Right lobe of liver (tissue), 6 donors: ENCODE measurements at places on chromosomes 6 and 20. TPM values are rescaled to one million over a fixed set of nuclear protein-coding genes. Genes with fewer than 3 reads are reported as not detected.

GRCh38 chr6:3318226-3318625 is 59.5 kb downstream of the PSMG4 start:
- no peak overlapping the region for H3K27ac ChIP-seq
- H3K4me3 ChIP-seq = no peak overlapping the region
- no peaks in the 10 kb centered on the region for H3K27me3 ChIP-seq

GRCh38 chr6:83221276-83221675 is 28.1 kb downstream of the RWDD2A start:
- DNase-seq = no peak
- no peaks in the 10 kb centered on the region for H3K36me3 ChIP-seq
- no peak overlapping the region for H3K27ac ChIP-seq
- H3K27me3 ChIP-seq = no peaks in the 10 kb centered on the region
- H3K4me3 ChIP-seq = no peak overlapping the region

DNA sequence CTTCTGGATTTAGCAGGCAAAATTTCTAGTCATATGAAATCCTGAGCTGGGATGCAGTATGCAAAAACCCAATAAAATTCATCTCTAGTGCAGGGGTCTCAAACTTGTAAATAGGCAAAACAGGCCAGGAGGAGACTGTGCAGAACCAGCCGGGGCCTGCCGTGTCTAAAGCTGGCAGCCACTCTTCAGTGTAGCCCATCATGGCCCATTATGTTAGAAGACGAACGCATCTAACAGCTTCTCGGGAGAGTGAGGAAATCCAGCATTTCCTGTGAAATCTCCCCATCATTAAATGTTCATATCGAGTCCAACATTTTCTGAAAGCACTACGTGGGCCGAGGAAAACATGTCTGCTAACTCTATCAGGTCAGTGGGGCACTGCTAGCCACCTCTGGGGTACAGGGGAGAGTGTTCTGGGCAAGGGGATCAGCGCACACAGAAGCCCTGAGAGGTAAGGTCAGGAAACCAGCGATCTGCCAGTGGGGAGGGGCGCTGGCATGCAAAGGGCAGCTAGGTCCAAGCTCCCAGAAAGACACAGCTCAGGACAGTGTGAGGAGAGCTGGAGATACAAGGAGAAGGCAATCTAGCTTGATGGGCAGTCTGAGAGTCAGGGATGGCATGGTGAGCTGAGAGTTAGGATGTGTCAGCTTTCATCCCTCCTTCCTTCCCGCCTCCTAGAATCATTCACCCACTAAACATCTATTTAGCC is 144.2 kb downstream of the PREX1 start:
- no peaks in the 10 kb centered on the region for H3K27me3 ChIP-seq
- H3K36me3 ChIP-seq = no peaks in the 10 kb centered on the region
- no peak overlapping the region for H3K27ac ChIP-seq
- H3K4me3 ChIP-seq = no peak overlapping the region
- DNase-seq = no peak
- no peaks in the 10 kb centered on the region for H3K4me1 ChIP-seq

GRCh38 chr6:150324044-150324443 is 44.8 kb upstream of the IYD start:
- no peak for DNase-seq
- no peaks in the 10 kb centered on the region for H3K27me3 ChIP-seq
- no peak overlapping the region for H3K27ac ChIP-seq
- no peak overlapping the region for H3K4me3 ChIP-seq

DNA sequence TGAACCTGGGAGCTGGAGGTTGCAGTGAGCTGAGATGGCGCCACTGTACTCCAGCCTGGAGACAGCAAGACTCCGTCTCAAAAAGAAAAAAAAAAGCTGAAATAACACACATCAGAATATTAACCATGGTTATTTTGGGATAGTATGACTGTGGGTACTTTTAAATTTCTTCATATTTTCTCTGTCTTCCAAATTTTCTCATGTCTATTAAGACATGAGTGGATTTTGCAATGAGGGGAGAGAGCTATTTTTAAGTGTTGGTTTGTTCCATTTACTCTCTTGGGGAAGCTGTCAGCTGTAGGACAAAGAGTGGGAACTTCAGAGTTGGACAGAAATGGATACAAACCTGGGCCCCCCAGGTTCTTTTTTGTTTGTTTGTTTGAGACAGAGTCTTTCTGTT is 10.3 kb downstream of the ADISSP start:
- DNase-seq = no peak
- no peaks in the 10 kb centered on the region for H3K4me1 ChIP-seq
- no peak overlapping the region for H3K4me3 ChIP-seq
- no peaks in the 10 kb centered on the region for H3K36me3 ChIP-seq
- H3K27me3 ChIP-seq = no peaks in the 10 kb centered on the region
- H3K27ac ChIP-seq = no peak overlapping the region

- H3K36me3 ChIP-seq = no peaks in the 10 kb centered on the region
- DNase-seq = no peak
- no peaks in the 10 kb centered on the region for H3K27me3 ChIP-seq
These were observed 1.1 kb upstream of the MYLK4 start for GRCh38 chr6:2751871-2752270.

The ANKRD66 gene
- not detected for total RNA-seq

GRCh38 chr6:9039258-9039657 is 603.9 kb upstream of the SLC35B3 start:
- H3K4me1 ChIP-seq = no peaks in the 10 kb centered on the region
- H3K27ac ChIP-seq = no peak overlapping the region
- no peak for DNase-seq
- H3K4me3 ChIP-seq = no peak overlapping the region
- no peaks in the 10 kb centered on the region for H3K27me3 ChIP-seq

- H3K27me3 ChIP-seq = no peaks in the 10 kb centered on the region
- DNase-seq = no peak
- H3K36me3 ChIP-seq = no peaks in the 10 kb centered on the region
These were observed 209.4 kb upstream of the JAG1 start for GRCh38 chr20:10883166-10883565.

- DNase-seq = no peak
- peaks cover 20% of the 10 kb centered on the region for H3K4me1 ChIP-seq
- no peaks in the 10 kb centered on the region for H3K36me3 ChIP-seq
- H3K27me3 ChIP-seq = no peaks in the 10 kb centered on the region
- peak overlapping the region; percentile 91 for H3K4me3 ChIP-seq
These were observed 1.5 kb downstream of the MAP7 start for GRCh38 chr6:136548582-136549299.

The STX11 gene
- 0.86 TPM for total RNA-seq

DNA sequence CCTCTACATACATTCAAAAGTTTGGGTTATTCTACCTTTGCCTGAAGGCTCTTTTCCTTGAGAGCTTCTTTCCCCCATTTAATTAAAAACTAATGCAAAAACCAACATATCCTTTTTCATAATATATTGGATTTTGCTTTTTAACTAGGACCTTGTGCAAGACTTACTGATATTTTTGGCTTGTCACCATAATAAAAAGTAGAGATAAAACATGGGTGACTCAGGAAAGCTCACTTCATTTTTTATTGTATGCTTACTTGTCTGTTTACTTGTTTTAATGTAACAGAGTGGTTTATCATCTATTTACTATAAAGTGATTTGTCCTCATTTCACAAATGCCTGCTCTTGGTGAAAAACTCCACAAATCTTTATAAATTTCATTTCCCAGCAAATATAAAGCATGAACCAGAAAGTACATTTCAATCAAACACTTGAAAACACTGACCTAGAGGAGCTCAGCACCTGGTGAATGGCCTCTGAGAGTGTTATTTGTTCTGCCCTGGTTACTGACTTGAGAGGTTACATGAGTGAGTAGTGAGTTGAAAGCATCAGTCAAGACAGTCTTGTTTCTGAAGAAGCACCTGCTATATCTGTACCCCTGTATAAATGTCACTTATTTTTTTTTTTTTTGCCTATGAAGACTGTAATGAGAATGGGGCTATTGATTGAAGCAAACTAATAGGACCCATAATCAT is 20.8 kb downstream of the ADGRG6 start:
- H3K27ac ChIP-seq = no peak overlapping the region
- no peaks in the 10 kb centered on the region for H3K36me3 ChIP-seq
- H3K4me1 ChIP-seq = peaks cover 17% of the 10 kb centered on the region
- H3K27me3 ChIP-seq = no peaks in the 10 kb centered on the region
- no peak for DNase-seq
- no peak overlapping the region for H3K4me3 ChIP-seq

- no peaks in the 10 kb centered on the region for H3K27me3 ChIP-seq
- no peak overlapping the region for H3K27ac ChIP-seq
- no peaks in the 10 kb centered on the region for H3K4me1 ChIP-seq
- no peak overlapping the region for H3K4me3 ChIP-seq
These were observed 106.9 kb upstream of the MYL9 start for GRCh38 chr20:36434383-36434782.

GRCh38 chr6:168216751-168217191 is 102.8 kb downstream of the DACT2 start:
- H3K27ac ChIP-seq = no peak overlapping the region
- H3K4me3 ChIP-seq = no peak overlapping the region
- no peaks in the 10 kb centered on the region for H3K27me3 ChIP-seq
- DNase-seq = no peak

GRCh38 chr20:64091770-64092169 is 7.6 kb upstream of the LKAAEAR1 start:
- H3K27me3 ChIP-seq = no peaks in the 10 kb centered on the region
- H3K4me3 ChIP-seq = no peak overlapping the region
- DNase-seq = no peak
- no peak overlapping the region for H3K27ac ChIP-seq
- H3K4me1 ChIP-seq = no peaks in the 10 kb centered on the region

DNA sequence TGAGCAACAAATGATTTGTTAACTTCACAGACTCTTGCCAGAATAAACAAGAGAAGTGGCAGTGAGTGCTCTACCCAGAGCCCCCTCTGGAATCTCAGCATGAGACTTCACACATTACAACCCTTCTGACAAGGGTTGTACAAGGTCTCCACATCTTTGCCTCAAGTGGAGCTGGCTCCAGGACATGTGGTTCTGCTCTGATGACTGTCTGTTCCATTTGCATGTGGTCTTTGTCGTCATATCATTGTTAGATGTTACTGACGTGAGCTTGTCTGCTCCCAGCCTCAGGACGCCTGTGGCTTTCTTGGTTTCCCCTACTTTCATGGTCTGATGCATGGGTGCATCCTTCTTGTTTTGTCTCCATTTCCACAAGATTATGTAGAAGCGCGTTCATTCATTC is 115.0 kb downstream of the SLC24A3 start:
- H3K4me1 ChIP-seq = no peaks in the 10 kb centered on the region
- H3K27me3 ChIP-seq = no peaks in the 10 kb centered on the region
- H3K4me3 ChIP-seq = no peak overlapping the region
- H3K27ac ChIP-seq = no peak overlapping the region

GRCh38 chr20:13295637-13296036 is 74.6 kb downstream of the ISM1 start:
- no peaks in the 10 kb centered on the region for H3K4me1 ChIP-seq
- H3K27ac ChIP-seq = no peak overlapping the region
- no peak overlapping the region for H3K4me3 ChIP-seq
- H3K36me3 ChIP-seq = no peaks in the 10 kb centered on the region
- H3K27me3 ChIP-seq = no peaks in the 10 kb centered on the region

DNA sequence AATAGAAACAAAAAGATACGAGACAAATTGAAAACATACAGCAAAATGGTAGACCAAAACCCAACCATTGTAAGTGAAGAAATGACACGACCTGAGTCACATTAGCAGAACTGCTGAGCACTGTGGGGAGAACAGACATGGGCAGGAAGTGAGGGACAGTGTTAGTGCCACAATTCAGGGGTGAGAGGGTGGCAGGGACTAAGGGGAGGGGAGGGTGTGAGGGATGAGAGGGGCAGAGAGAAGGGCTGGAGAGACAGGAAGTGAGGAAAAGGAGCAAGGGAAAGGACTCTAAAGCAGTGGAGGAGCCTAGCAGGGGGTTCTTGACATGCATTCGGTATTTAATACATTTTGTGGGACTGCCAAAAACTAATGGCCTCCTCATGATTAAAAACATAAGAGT is 45.0 kb upstream of the TRIM26 start:
- H3K27ac ChIP-seq = no peak overlapping the region
- no peaks in the 10 kb centered on the region for H3K27me3 ChIP-seq
- no peak for DNase-seq
- H3K36me3 ChIP-seq = no peaks in the 10 kb centered on the region

GRCh38 chr6:45677381-45678284 is 299.9 kb upstream of the SUPT3H start:
- no peaks in the 10 kb centered on the region for H3K4me1 ChIP-seq
- H3K4me3 ChIP-seq = no peak overlapping the region
- H3K27me3 ChIP-seq = no peaks in the 10 kb centered on the region

The PACSIN1 gene
- total RNA-seq = 0.22 TPM

GRCh38 chr20:17456279-17456678 is 74.9 kb downstream of the BFSP1 start:
- H3K4me3 ChIP-seq = no peak overlapping the region
- no peak overlapping the region for H3K27ac ChIP-seq
- no peaks in the 10 kb centered on the region for H3K27me3 ChIP-seq
- no peaks in the 10 kb centered on the region for H3K4me1 ChIP-seq
- no peaks in the 10 kb centered on the region for H3K36me3 ChIP-seq

GRCh38 chr6:6907286-6907685 is 200.5 kb upstream of the RREB1 start:
- DNase-seq = no peak
- H3K36me3 ChIP-seq = no peaks in the 10 kb centered on the region
- H3K4me1 ChIP-seq = no peaks in the 10 kb centered on the region
- no peak overlapping the region for H3K27ac ChIP-seq

- H3K36me3 ChIP-seq = no peaks in the 10 kb centered on the region
- H3K4me1 ChIP-seq = no peaks in the 10 kb centered on the region
- H3K4me3 ChIP-seq = no peak overlapping the region
- peak; percentile 59 for DNase-seq
These were observed 141.5 kb downstream of the GMDS start for GRCh38 chr6:2103765-2104523.

The TFAP2D gene
- total RNA-seq = not detected

- no peak overlapping the region for H3K27ac ChIP-seq
- no peaks in the 10 kb centered on the region for H3K27me3 ChIP-seq
- no peak overlapping the region for H3K4me3 ChIP-seq
These were observed 43.3 kb downstream of the NUDT3 start for GRCh38 chr6:34349211-34349610.

GRCh38 chr6:34393966-34394305 is 1.5 kb upstream of the NUDT3 start:
- no peaks in the 10 kb centered on the region for H3K36me3 ChIP-seq
- DNase-seq = no peak
- H3K4me3 ChIP-seq = no peak overlapping the region
- no peaks in the 10 kb centered on the region for H3K27me3 ChIP-seq

- H3K27ac ChIP-seq = no peak overlapping the region
- no peaks in the 10 kb centered on the region for H3K36me3 ChIP-seq
- no peaks in the 10 kb centered on the region for H3K4me1 ChIP-seq
- no peak for DNase-seq
- no peak overlapping the region for H3K4me3 ChIP-seq
- H3K27me3 ChIP-seq = peaks cover 60% of the 10 kb centered on the region
These were observed 21.6 kb downstream of the TFAP2B start for GRCh38 chr6:50840112-50840810.
